ENCODE measurements at places on chromosomes 12 and 14. TPM values are rescaled to one million over a fixed set of nuclear protein-coding genes. Genes with fewer than 3 reads are reported as not detected.

- DNase-seq, result no peak
These were observed 415.4 kb downstream of the ZFP36L1 start for GRCh38 chr14:68377459-68377858.

- DNase-seq, result no peak
These were observed 72.5 kb downstream of the ACSS3 start for GRCh38 chr12:81150382-81150781.

DNA sequence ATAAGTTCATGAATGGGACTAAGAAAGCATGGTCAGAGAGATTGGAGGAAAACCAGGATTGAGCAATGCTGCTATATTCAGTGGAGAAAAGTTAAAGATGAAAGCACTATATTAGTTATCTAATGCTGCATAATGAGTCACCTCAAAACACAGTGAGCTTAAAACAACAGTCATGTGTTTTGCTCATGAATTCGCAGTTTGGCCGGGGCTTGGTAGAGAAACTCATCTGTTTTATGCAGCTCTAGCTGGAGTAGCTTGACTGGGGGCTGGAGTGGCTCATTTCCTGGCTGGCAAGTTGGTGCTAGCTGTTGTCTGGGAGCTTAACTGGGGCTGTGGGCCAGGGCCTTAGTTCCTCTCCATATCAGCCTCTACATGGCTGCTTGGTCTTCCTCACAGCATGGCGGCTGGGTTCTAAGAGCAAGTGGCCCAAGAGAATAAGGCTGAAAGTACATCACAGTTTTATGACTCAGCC is 90.1 kb downstream of the ADCK1 start:
- DNase-seq, result peak; percentile 27

The ACOT4 gene
- polyA plus RNA-seq, result 0.67 TPM

The TMTC2 gene
- polyA plus RNA-seq, result 5.6 TPM

The HOXC10 gene
- polyA plus RNA-seq, result 13.9 TPM

The GPR68 gene
- polyA plus RNA-seq, result 0.20 TPM

The GSC gene
- not detected for polyA plus RNA-seq

GRCh38 chr12:6696690-6697583 is 3.7 kb downstream of the PIANP start:
- DNase-seq, result no peak

The BCL11B gene
- polyA plus RNA-seq, result not detected

The KRT71 gene
- polyA plus RNA-seq, result not detected
